ENCODE measurements at places on chromosomes 5 and 9. TPM values are rescaled to one million over a fixed set of nuclear protein-coding genes. Genes with fewer than 3 reads are reported as not detected.

The CLTB gene
- total RNA-seq = 133 TPM

The SEC61B gene
- total RNA-seq = 320 TPM

The SYK gene
- total RNA-seq = 0.54 TPM

The GLIPR2 gene
- 7.7 TPM for total RNA-seq

The PDCD1LG2 gene
- 0.13 TPM for total RNA-seq

The SOHLH1 gene
- total RNA-seq = not detected

The GOLM1 gene
- 117 TPM for total RNA-seq

The CER1 gene
- total RNA-seq = not detected

The PSAT1 gene
- 158 TPM for total RNA-seq

The ROPN1L gene
- total RNA-seq = 2.3 TPM

The NXNL2 gene
- 0.86 TPM for total RNA-seq

The IL3 gene
- not detected for total RNA-seq

The PHYHD1 gene
- not detected for total RNA-seq

The LECT2 gene
- total RNA-seq = not detected

The ADAMTS2 gene
- 0.15 TPM for total RNA-seq

The SIT1 gene
- total RNA-seq = not detected

The ANKRD31 gene
- 0.08 TPM for total RNA-seq

Data from A549 treated with GW870086 at 1 μM for 4 hours (cell line).